CD8-positive, alpha-beta memory T cell (primary cell): ENCODE measurements at places on chromosomes 12 and 14.
A peak's percentile ranks its signal among the peaks of the same experiment; 100 is the strongest.

- no peak overlapping the region for H3K27ac ChIP-seq
- H3K4me3 ChIP-seq, result no peak overlapping the region
- H3K27me3 ChIP-seq, result no peaks in the 10 kb centered on the region
- no peaks in the 10 kb centered on the region for H3K36me3 ChIP-seq
- no peaks in the 10 kb centered on the region for H3K4me1 ChIP-seq
Observed at GRCh38 chr14:103770902-103771301, 55.3 kb downstream of the ZFYVE21 start.

- H3K4me3 ChIP-seq, result no peak overlapping the region
- DNase-seq, result no peak
- peaks cover 7% of the 10 kb centered on the region for H3K27me3 ChIP-seq
- no peak overlapping the region for H3K27ac ChIP-seq
- H3K36me3 ChIP-seq, result no peaks in the 10 kb centered on the region
- no peaks in the 10 kb centered on the region for H3K4me1 ChIP-seq
Observed at GRCh38 chr12:66751432-66752113, 72.7 kb upstream of the GRIP1 start.

DNA sequence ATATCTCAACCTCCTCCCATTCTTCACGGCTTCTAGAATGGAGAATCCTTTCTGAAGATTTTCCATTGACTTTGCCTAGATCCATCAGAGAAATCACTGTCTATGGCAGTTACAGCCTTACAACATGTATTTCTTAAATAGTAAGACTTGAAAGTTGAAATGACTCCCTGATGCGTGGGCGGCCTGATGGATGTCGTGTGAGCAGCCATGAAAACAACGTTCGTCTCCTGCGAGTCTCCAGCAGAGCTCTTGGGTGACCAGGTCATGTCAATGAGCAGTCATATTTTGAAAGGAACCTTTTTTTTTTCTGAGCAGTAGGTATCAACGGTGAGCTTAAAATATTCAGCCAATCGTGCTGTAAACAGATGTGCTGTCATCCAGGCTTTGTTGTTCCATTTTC, 139.9 kb upstream of the C14orf180 start:
- H3K27me3 ChIP-seq, result no peaks in the 10 kb centered on the region
- no peak overlapping the region for H3K27ac ChIP-seq
- DNase-seq, result no peak
- no peaks in the 10 kb centered on the region for H3K36me3 ChIP-seq

DNA sequence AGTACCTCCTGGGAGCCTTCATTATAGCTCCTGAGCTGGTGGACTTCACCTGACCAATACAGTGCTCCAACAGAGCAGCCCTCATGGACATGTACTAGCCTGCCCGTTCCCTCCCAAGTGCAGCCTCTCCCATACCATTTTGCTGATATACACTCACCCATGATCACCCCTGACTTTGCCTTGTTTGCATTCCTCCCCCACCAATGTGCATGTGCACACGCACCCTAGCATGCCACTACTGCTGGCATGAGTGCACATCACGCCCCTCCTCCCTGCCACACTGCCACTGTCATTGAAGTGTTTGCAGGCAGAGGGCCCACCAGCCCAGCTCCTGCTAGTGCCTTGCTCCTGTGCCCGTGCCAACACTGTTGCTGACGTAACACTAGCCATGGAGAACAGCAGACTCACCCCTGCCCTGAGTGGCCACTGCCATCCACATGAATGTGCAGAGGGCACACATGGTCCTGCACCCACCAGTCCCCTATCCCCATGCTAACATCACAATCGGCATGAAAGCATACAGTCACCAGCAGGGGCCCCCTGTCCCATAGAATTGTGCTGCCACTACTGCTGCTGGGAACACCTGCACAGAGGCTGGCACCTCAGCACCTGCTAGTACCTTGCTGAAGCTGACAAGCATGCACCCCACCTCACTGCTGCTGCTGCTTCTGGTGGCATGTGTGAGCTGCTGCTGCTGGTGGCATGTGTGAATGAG, 110.3 kb downstream of the SINHCAF start:
- H3K36me3 ChIP-seq, result no peaks in the 10 kb centered on the region
- no peak overlapping the region for H3K27ac ChIP-seq
- no peaks in the 10 kb centered on the region for H3K27me3 ChIP-seq
- H3K4me1 ChIP-seq, result no peaks in the 10 kb centered on the region
- no peak overlapping the region for H3K4me3 ChIP-seq
- no peak for DNase-seq

GRCh38 chr12:109197327-109197726, 80.9 kb downstream of the ACACB start:
- no peaks in the 10 kb centered on the region for H3K27me3 ChIP-seq
- DNase-seq, result no peak
- no peak overlapping the region for H3K4me3 ChIP-seq
- H3K27ac ChIP-seq, result no peak overlapping the region
- H3K36me3 ChIP-seq, result no peaks in the 10 kb centered on the region

- no peak overlapping the region for H3K27ac ChIP-seq
- no peaks in the 10 kb centered on the region for H3K36me3 ChIP-seq
- H3K4me3 ChIP-seq, result no peak overlapping the region
- H3K4me1 ChIP-seq, result no peaks in the 10 kb centered on the region
Observed at GRCh38 chr12:34402228-34402898, 380.1 kb downstream of the ALG10 start.

DNA sequence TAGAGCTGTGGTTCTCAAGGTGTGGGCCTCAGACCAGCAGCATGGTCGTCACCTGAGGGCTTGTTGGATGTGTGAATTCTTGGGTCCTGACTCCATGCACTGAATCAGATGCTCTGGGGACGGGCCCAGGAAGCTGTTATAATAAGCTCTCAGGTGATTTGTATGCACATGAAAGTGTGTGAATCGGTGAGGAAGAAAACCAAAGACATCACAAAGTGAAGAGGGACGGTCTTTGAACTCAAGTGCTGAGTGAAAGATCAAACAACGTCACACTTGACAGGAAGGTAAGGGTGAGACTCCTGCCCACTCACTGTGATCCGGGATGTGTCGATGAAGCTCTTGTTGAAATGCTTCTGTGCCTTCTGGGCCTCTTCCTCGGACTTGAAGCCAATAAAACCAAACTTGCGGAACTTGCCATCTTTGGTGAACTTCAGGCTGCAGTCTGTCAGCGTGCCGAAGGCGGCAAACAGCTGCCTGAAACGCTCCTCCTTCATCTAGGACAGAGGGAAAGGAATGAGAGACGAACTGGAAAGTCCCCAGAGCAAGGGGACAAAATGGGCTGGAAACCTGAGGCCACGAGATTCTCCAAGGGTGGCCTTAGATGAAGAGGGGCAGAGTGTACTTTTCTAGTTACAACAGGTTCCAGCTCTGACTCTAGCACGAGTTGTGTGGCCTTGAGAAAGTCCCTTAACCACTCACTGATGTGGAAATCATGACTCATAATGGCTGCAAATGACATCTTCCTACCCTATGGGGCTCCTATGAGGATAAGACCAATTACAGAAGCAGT, 4.0 kb downstream of the RBM19 start:
- peaks cover 47% of the 10 kb centered on the region for H3K36me3 ChIP-seq
- H3K4me1 ChIP-seq, result peaks cover 16% of the 10 kb centered on the region
- no peak overlapping the region for H3K27ac ChIP-seq
- H3K4me3 ChIP-seq, result no peak overlapping the region
- H3K27me3 ChIP-seq, result no peaks in the 10 kb centered on the region

GRCh38 chr12:87405918-87406317, 623.3 kb downstream of the C12orf50 start:
- no peaks in the 10 kb centered on the region for H3K4me1 ChIP-seq
- H3K36me3 ChIP-seq, result no peaks in the 10 kb centered on the region
- H3K4me3 ChIP-seq, result no peak overlapping the region
- H3K27ac ChIP-seq, result no peak overlapping the region

GRCh38 chr14:73761618-73762355, 47.6 kb upstream of the PNMA1 start:
- no peaks in the 10 kb centered on the region for H3K36me3 ChIP-seq
- no peaks in the 10 kb centered on the region for H3K27me3 ChIP-seq
- H3K27ac ChIP-seq, result peak overlapping the region; percentile 68
- DNase-seq, result no peak
- peak overlapping the region; percentile 49 for H3K4me3 ChIP-seq

DNA sequence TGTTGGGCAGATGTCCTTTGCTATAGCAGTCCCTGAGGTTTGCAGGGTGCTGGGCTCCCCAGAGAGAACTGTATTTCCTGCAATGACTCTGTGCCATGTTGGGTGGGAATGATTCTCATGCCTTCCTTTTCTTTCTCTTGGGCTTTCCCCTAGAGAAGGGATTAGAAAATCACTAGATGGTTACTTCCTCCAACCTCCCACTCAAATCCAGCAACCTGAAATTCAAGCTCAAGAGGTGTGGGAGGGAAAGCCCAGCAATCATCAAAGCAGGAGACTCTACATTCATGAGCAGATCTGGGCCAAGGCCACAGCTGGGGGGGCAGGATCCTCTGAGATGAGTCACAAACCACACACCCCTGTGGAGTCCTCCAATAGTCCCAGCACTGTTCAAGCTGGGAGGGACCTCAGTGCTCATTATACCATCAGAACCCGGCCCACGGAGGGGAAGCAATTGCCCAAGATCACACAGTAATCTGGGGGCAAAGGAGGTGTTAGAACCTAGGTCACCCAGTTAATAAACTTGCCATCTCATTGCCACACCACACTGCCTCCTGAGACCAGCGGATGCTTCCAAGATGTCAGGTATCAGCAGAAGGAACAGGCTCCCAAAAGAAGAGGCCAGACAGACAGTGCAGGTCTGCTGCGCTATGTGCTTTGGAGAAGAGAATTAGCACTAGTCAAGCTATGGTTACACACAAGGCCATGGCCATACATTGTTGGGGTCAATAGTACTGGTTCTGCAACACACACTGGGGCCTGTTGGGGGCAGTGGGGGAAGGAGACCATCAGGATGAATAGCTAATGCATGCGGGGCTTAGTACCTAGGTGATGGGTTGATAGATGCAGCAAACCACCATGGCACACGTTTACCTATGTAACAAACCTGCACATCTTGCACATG, 65.7 kb downstream of the TTC9 start:
- H3K36me3 ChIP-seq, result no peaks in the 10 kb centered on the region
- no peak for DNase-seq
- H3K4me3 ChIP-seq, result no peak overlapping the region
- H3K4me1 ChIP-seq, result no peaks in the 10 kb centered on the region

DNA sequence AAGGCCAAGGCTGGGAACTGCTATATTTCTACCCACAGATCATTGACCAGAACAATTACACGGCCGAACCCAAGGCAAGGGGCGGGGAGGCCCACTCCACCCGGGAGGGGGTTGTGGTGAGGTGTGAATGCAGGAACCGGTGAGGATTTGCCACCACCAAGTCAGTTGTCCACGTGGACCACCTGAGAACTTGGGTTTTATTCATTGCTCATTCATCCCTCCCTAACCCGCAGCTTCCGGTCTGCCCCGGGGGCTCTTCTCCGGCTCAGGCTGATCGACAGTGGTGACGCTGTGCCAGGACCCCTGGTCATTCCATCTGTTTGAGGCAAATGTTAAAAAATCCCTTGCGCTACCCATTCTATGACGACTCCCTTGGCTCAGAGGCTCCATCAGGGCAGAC, 127.7 kb upstream of the RTL1 start:
- no peak overlapping the region for H3K27ac ChIP-seq
- DNase-seq, result no peak
- no peaks in the 10 kb centered on the region for H3K27me3 ChIP-seq

- no peaks in the 10 kb centered on the region for H3K4me1 ChIP-seq
- no peaks in the 10 kb centered on the region for H3K36me3 ChIP-seq
- no peak within 1 kb of the TSS for H3K4me3 ChIP-seq
- DNase-seq, result no peak
- H3K27me3 ChIP-seq, result no peaks in the 10 kb centered on the region
Observed at GRCh38 chr14:23376482-23377197, at the start of gene CMTM5. CMTM5 (plus strand) TSS chr14:23377046; CDS start chr14:23377252, 206 bp downstream.

- DNase-seq, result no peak
- H3K4me1 ChIP-seq, result no peaks in the 10 kb centered on the region
- no peak overlapping the region for H3K27ac ChIP-seq
- H3K27me3 ChIP-seq, result no peaks in the 10 kb centered on the region
Observed at GRCh38 chr12:42360747-42361403, 34.9 kb downstream of the PPHLN1 start.

DNA sequence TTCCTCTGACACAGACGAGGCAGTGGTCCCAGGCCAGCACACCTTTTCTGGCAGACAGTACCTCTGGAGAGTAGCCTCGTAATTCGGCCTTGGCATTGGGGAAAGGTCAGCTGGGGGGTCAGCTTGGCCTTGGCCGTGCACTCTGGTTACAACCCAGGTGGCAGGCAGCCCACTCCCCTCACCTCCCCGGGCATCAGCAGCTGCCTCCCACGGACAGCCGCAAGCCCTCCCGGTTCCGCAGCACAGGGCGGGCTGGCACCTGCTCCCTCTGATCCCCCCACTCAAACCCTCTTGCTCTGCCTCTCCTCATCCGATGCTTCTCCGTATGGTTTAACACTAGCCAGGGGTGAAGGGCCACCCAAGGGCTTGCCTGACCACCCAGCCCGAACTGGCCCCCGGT, 50.6 kb downstream of the TEAD4 start:
- H3K4me1 ChIP-seq, result no peaks in the 10 kb centered on the region
- H3K36me3 ChIP-seq, result no peaks in the 10 kb centered on the region
- no peak overlapping the region for H3K27ac ChIP-seq
- DNase-seq, result no peak
- no peak overlapping the region for H3K4me3 ChIP-seq
- H3K27me3 ChIP-seq, result no peaks in the 10 kb centered on the region
